Midbrain (tissue), 1 donor: ENCODE measurements at places on chromosomes 13 and 19.

DNA sequence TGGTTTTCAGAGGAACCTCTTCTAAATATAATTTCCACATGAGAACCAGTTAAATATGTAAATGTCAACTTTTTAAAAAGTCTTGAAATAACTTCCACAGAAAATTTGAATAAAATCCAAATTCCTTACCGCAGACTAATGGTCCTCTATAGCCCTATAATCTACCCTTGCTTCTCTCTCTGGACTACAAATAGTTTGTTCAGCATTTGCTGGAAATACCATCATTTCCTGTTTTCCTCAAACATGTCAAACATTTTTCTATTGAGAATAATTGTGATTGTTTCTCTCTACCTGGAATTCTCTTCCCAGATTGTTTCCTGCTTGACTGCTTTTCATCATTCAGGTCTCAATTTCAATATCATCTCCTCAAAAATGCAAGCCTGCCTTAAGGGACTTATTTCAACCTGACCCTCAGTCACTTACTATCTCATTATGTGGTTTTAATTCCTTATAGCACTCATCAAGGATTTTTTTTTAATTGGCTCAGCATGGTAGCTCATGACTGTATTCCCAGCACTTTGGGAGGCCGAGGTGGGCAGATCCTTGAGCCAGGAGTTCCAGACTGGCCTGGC is 898.9 kb upstream of the MIR17HG start:
- DNase-seq, result no peak

GRCh38 chr19:46806656-46807055 is 18.3 kb upstream of the SLC1A5 start:
- DNase-seq, result no peak

GRCh38 chr13:61672756-61673155 is 257.1 kb upstream of the PCDH20 start:
- DNase-seq, result no peak

- no peak for DNase-seq
These were observed 88.8 kb downstream of the GNG7 start for GRCh38 chr19:2613507-2614295.

GRCh38 chr19:6551607-6552450 is 21.0 kb downstream of the TNFSF9 start:
- DNase-seq, result no peak

GRCh38 chr19:39645800-39646411 is 9.8 kb upstream of the LGALS16 start:
- no peak for DNase-seq

- DNase-seq, result no peak
These were observed 1459.5 kb upstream of the PCDH20 start for GRCh38 chr13:62875118-62875640.

DNA sequence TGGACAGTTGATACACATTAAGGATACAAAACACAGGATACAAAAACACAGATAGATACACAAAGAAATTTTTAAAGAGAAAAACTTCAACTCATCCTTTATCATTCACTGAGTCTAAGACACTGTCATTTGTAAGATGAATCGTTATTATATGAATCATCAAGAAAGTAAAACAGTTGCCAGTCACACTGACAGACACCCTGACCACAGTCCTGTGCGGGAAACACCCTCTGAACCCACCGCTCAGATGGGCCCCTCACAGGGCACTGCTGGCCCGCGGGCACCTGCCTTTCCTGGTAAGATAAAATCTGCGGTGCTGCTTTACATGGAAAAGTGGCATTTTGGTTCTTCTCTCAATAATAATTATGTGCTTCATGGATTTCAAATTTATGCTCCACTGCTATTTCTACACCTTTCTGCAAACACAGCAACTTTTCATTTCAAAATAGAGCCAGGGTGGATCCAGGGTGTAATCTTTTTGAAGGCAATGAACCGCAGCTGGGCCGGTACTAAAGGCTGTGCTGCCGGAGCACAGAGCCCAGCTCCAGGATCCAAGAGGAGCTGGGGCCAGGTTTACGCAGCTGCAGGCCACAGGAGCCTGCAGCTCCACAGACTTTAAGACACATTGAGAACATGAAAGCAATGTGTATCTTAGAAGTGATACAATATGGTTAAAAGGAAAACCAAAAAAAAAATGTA is 76.8 kb downstream of the TUBGCP3 start:
- no peak for DNase-seq

DNA sequence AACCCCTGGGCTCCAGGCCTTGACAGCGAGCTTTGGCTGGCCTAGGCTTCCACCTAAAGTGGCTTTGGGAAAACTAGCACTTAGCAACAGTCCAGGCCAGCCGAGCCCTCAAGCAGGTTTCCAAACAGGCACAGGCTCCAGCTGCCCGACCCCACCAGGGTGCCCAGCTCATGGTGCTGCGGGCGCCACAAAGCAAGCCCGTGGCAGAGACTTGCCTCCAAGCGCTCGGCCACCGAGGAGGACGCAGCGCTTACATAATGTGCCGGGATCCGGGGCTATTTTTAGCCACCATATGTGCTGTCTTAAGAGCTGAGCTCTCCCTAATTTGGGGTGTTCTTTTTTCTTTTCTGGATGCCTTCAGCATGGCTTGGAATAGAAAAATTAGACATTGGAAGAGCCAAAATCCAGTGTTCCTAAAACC is 56.1 kb upstream of the F7 start:
- peak; percentile 38 for DNase-seq

- DNase-seq, result no peak
These were observed 185.3 kb upstream of the MIR17HG start for GRCh38 chr13:91162180-91162579.

- DNase-seq, result no peak
These were observed 505.5 kb downstream of the DIAPH3 start for GRCh38 chr13:59658027-59658737.

- no peak for DNase-seq
These were observed 1.7 kb downstream of the TBXA2R start for GRCh38 chr19:3604987-3605343.

GRCh38 chr13:85806553-85807175 is 7.4 kb upstream of the SLITRK6 start:
- DNase-seq, result peak; percentile 76

- no peak for DNase-seq
These were observed 314.8 kb upstream of the MAB21L1 start for GRCh38 chr13:35791184-35791851.

GRCh38 chr13:114311908-114312307 is 2.4 kb upstream of the CHAMP1 start:
- no peak for DNase-seq

- DNase-seq, result no peak
These were observed 22.5 kb downstream of the SERP2 start for GRCh38 chr13:44395976-44396694.

DNA sequence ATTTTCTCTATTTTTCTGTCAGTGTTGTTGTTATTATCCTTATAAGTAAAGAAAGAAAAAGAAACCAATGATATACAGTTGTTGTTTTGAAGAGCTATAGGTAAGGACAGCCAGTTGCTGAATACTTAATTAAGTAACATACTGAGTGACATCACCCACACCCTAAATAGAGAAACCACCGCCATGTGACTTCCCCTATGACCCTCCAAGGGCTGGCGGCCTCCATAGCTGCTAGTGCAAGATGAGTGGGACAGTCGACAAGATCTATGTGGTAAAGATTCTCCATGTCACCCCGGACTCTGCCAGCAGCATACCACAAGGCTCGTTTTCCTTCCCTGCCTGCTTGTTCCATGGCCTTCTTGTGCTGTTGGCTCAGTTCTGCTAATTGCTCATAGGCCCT is 221.1 kb downstream of the DNAJC15 start:
- no peak for DNase-seq

- no peak for DNase-seq
These were observed 38.2 kb downstream of the ARRDC2 start for GRCh38 chr19:18046059-18046718.

GRCh38 chr13:51230477-51231105 is 8.4 kb downstream of the FAM124A start:
- DNase-seq, result peak; percentile 74

GRCh38 chr13:65309906-65310305 is 1920.2 kb downstream of the PCDH9 start:
- no peak for DNase-seq

GRCh38 chr13:23621316-23621645 is 51.1 kb downstream of the TNFRSF19 start:
- DNase-seq, result no peak

- DNase-seq, result no peak
These were observed 3.7 kb upstream of the SOX21 start for GRCh38 chr13:94716016-94716415.

DNA sequence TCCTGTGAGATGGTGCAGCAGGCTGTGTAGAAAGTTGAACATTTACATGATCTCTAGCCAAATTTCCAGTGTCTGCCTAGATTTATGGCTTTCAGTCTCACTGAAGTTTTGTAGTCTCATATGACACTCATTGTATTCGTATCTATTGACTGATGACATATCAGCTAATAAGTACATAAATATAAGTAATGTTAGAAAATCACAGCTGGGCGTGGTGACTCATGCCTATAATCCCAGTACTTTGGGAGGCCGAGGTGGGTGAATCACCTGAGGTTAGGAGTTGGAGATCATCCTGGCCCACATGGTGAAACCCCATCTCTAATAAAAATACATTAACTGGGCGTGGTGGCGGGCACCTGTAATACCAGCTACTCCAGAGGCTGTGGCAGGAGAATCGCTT is 54.7 kb upstream of the HTR2A start:
- no peak for DNase-seq

DNA sequence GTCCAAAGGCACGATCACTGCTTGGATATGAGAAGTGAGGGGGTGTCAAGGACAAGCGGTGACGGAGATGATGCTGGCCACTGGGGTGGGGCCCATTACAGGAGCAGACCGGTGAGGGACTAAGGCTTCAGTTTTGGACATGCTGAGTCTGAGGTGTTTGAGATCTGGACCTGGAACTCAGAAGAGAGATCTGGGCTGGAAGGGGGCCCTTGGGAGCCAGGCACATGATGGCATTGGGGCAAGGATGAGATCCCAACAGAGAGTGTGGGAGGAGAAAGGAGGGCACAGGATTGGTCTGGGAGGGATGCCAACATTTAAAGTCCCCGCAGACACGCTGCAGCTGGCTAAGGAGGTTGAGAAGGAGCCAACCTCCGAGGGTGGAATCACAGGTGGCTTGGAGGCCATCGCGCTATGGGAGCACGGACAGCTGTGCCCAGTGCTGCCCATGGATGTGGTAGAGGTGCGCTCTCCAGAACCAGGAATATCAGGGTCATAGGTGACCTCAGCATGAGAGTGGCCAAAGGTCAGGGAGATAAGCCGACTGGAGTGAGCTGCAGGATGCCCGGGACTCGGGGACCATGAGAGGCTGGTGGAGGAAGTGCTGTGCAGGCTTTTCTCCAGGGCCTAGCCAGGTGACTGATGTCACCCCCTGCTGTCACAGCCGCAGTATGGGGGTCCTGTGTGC is 21.8 kb downstream of the DHRS12 start:
- no peak for DNase-seq

- DNase-seq, result no peak
These were observed 195.5 kb downstream of the SLITRK6 start for GRCh38 chr13:85603735-85604134.

GRCh38 chr13:84543962-84544361 is 661.7 kb upstream of the SLITRK1 start:
- DNase-seq, result no peak

GRCh38 chr13:113848431-113849260 is 15.2 kb downstream of the GAS6 start:
- DNase-seq, result no peak

DNA sequence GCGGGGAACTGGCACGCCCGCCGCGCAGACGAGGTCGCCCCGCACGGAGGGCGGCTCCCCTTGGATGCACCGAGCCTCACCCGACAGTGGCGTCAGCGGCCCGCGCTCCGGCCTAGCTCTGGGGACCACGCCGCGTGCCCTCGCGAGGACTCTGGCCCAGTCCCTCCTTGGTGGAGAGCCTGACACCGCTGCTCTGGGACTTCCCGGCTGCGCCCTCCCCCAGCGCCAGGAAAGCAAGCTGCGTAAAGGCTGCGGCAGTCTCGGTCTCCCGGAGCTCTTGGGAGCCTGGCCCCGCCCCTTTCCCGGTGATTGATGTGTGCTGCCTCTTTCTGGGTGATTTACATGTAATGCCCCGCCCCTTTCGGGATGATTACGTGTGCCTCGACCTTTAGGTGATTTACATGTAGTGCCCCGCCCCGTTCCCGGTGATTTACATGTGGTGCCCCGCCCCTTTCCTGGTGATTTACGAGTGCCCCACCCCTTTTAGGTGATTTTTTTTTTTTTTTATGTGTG is at the start of gene LENG9:
TSS of gene LENG9 (minus strand) at position 248 of the 513 bp plus-strand sequence. CDS start 252 bp downstream, outside the sequence.
- peak; percentile 87 for DNase-seq

DNA sequence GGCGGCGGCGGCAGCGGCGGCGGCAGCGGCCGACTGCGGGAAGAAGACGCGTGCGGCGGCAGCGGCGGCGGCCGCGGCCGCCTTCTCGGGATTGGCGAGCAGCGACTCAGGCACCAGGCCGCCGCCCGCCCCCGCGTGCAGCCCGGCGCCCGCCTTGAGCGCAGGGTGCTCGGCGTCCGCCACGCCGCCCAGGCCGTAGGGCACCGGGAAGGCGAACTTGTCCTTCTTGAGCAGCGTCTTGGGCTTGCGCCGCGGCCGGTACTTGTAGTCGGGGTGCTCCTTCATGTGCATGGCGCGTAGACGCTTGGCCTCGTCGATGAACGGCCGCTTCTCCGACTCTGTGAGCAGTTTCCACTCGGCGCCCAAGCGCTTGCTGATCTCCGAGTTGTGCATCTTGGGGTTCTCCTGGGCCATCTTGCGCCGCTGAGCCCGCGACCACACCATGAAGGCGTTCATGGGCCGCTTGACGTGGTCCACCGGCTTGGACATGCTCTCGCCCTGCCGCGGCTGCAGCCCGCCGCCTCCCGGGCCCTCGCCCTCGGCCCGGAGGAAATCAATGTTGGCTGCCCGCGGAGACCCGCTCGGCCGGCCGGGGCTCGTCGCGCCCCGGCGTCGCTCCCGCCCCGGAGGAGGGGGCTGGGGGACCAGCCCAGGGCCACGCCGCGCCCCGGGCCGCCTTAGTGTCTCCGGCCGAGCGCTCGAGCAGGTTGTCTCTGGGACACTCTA is 621 bp downstream of the SOX21 start:
- no peak for DNase-seq

DNA sequence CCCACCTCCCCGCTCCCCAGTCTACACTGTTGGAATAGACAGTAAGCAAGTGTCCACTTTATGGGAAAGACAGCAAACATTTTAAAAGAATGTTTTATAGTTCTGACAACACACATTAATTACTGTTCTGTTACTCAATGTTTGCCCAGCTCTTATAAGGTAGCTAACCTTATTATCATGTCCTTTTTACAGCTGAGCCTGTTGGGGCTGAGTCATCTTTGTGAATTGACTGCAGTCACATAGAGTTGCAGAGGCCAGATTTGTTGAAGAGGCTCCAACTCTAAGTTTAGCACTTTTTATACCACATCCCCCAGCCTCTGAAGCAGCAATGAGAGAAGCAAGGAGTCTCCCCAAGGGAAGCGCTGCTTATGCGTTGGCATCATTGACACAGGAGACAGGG is 76.2 kb downstream of the C13orf42 start:
- no peak for DNase-seq

GRCh38 chr19:15223649-15224361 is 8.4 kb downstream of the EPHX3 start:
- no peak for DNase-seq

DNA sequence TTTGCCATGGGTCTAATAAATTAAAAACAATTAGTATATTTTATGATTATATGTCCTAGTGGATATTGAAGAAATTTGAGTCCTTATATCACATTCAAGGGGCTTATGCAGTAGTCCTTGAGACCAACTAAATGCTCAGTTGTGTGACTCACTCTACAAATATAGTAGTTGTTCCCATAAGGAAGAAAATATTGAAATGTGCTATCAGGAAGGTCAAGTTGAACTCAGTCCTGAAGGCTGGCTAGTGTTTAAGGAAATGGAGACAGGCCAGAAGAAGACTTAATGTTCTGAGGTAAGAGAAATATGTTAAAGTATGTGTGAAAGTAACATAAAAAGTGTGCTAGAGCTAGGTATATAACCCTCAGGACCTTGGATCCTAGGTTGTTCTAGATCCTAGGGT is 766.1 kb upstream of the GPC6 start:
- no peak for DNase-seq
